ENCODE measurements at places on chromosomes 3 and 15.

DNA sequence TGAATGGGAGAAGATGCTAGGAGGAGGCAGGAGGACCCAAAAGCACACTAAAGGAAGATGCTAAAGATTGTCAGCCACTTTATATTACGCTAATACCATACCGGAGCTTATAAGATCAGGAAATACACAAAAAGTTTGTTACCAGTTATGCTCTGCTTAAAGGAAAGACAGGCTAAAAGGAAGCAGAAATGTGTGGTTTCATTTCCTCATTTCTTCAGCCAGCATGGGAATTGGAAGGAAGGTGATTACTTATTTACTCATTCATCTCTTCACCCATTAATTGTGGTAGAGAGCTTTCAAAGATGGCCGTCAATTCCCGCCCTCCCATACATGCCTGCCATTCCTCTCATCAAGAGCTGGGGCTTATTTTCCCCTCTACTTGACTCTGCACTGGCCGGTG lies 26.7 kb upstream of the TMEM158 start:
- DNase-seq = no peak

- DNase-seq = no peak
Observed at GRCh38 chr3:102002056-102002455, 152.7 kb downstream of the NFKBIZ start.

DNA sequence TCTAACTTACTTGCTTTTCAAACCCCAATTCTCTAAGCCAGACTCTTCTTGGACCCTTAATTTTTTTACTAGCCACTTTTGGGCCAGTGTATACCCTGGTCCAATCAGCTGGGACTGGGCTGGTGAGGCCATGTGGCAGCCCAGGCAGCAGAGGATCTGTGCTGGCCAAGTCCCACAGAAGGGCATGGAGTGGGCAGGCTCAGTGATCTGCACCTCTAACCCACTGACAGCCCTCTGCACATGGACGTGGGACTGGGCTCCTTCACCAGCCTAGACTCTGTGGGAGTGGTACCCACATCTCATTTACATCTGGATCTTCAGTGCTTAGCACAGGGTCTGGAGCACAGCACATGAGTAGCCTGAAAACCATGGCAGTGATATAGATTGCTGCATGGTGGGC lies 56.1 kb upstream of the PRR23C start:
- DNase-seq = no peak

DNA sequence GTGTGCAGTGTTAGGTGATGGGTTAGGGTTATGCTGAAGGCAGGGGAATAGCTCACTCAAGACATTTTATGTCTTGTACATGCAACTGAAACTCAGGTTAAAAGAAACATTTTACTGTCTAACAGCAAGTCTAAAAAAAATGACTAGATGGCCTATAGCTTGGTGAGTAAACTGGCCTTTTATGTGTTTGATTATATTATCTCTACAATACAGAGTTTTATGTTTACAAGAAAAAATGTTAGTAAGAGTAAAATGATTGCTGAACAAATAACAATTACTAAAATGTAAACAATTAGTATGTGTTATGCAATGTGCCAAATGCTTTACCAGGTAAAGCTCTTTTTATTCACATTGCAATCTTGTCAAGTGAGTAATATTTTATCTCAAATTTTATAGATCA lies 1039.6 kb downstream of the ROBO2 start:
- no peak for DNase-seq

DNA sequence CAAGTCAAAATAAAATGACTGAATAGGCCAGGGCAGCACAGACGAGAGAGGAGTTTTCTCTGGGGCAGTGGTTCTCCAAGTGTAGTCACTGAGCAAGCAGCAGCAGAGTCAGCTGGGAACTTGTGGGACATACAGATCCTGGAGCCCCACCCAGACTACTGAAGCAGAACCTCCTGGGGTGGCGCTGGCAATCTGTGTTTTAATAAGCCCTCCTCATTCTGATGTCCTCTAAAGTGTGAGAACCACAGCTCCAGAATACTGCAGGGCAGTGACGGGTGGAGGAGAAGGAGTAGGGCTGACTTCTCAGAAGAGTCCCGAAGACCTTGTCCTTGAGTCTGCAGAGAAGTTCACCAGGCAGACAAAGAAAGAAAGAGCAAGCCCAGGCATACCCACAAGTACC lies 251.3 kb upstream of the HES1 start:
- DNase-seq = no peak

DNA sequence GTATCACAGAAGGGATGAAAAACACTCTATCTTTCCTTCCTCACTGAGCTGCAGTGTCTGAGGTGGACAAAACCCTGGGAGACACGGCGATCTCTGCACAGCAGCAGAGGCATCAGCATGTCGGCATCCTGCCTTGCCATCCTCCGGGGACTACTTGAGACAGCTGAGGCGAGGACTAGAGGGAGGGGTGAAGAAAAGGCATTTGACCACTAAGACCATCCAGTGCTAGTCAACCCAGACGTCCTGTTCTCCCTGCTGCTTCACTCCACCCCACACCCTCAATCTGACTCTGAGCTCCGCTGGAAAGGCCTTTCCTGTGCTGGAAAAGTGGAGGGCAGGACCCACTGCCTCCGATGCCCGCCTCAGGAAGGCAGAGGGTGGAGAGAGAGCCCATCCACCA lies 67.3 kb downstream of the VGLL4 start:
- DNase-seq = no peak

DNA sequence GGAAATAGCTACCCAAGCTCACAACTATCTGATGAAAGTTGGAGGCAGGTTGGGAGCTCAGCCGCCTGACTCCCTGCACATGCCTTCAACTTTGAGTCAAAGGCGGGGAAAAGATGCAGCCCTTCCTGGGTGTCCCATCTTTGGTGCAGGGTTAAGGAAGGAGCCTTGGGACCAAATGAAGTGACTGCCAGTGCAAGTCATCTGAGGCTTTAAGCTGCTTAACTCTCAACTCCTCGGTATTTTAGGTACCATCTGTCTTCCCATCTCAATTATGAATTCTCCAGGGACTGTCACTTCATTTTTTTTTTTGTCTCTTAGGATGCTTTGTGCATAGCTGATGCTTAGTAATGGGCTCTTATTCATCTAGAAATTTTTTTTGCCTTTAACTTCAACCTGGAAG lies 408.8 kb upstream of the C2CD4B start:
- no peak for DNase-seq

DNA sequence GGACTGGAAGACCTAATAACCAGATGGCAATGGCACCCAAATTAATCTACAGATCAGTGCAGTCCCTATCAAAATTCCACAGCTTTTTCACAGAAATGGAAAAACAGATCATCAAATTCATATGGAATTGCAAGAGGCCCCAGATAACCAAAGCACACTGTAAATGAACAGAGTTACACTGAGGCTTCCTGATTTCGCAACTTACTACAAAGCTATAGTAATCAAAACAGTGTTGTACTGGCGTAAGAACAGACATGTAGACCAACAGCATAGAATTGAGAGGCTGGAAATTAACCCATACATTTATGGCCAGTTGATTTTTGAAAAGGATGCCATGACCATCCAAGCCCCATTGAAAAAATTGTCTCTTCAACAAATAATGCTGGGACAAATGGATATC lies 16.2 kb downstream of the XPC start:
- DNase-seq = no peak

- DNase-seq = no peak
Observed at GRCh38 chr3:22122567-22122966, 371.6 kb upstream of the ZNF385D start.
